ENCODE measurements at places on chromosomes 5 and 9. TPM values are rescaled to one million over a fixed set of nuclear protein-coding genes. Genes with fewer than 3 reads are reported as not detected.

DNA sequence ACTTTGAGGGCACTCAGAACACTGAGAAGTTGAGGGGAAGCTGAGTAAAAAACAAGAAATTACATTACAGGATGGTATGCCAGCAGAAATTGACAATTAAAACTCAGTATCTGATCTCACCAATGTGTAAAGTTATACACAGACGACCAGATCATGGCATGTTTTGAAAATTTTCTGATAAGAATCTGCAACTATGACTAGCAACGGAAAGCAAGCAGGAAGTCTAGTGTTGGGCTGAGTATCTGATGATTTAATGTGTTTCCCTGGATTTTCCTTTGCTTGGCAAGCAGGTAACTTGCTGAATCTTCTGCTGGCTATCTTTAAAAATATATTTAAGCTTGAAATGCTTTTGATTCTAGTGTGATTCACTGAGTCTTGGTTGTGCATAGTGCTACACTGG, 5.2 kb upstream of the GCNT4 start:
- peak overlapping the region; percentile 44 for H3K27ac ChIP-seq
- peaks cover 75% of the 10 kb centered on the region for H3K4me1 ChIP-seq
- DNase-seq, result no peak
- H3K4me3 ChIP-seq, result no peak overlapping the region

GRCh38 chr5:82728926-82729702, 348.1 kb downstream of the TMEM167A start:
- H3K36me3 ChIP-seq, result peaks cover 3% of the 10 kb centered on the region
- no peaks in the 10 kb centered on the region for H3K4me1 ChIP-seq
- H3K4me3 ChIP-seq, result no peak overlapping the region
- H3K27me3 ChIP-seq, result no peaks in the 10 kb centered on the region
- DNase-seq, result no peak

GRCh38 chr5:142881076-142881783, 111.1 kb downstream of the ARHGAP26 start:
- H3K27me3 ChIP-seq, result no peaks in the 10 kb centered on the region
- DNase-seq, result no peak
- no peaks in the 10 kb centered on the region for H3K36me3 ChIP-seq
- peaks cover 6% of the 10 kb centered on the region for H3K4me1 ChIP-seq

- no peak overlapping the region for H3K4me3 ChIP-seq
- DNase-seq, result no peak
- H3K4me1 ChIP-seq, result no peaks in the 10 kb centered on the region
- peaks cover 6% of the 10 kb centered on the region for H3K36me3 ChIP-seq
- H3K27ac ChIP-seq, result no peak overlapping the region
These were observed 52.8 kb upstream of the RPL26L1 start for GRCh38 chr5:172906436-172906835.

- H3K27ac ChIP-seq, result no peak overlapping the region
- no peak for DNase-seq
- H3K4me1 ChIP-seq, result peaks cover 9% of the 10 kb centered on the region
- peak overlapping the region; percentile 36 for H3K4me3 ChIP-seq
- H3K36me3 ChIP-seq, result no peaks in the 10 kb centered on the region
- peaks cover 61% of the 10 kb centered on the region for H3K27me3 ChIP-seq
These were observed 535 bp downstream of the UNC5A start for GRCh38 chr5:176810687-176811501.

- no peaks in the 10 kb centered on the region for H3K27me3 ChIP-seq
- H3K4me3 ChIP-seq, result no peak overlapping the region
- no peaks in the 10 kb centered on the region for H3K36me3 ChIP-seq
- no peak overlapping the region for H3K27ac ChIP-seq
- H3K4me1 ChIP-seq, result no peaks in the 10 kb centered on the region
These were observed 1084.2 kb upstream of the COX7C start for GRCh38 chr5:85533341-85534047.

- H3K27ac ChIP-seq, result no peak overlapping the region
- no peaks in the 10 kb centered on the region for H3K4me1 ChIP-seq
- no peaks in the 10 kb centered on the region for H3K36me3 ChIP-seq
- DNase-seq, result no peak
- H3K27me3 ChIP-seq, result peaks cover 12% of the 10 kb centered on the region
These were observed 12.0 kb upstream of the SLC36A2 start for GRCh38 chr5:151359391-151359790.

GRCh38 chr9:136665704-136666371, 3.1 kb downstream of the EGFL7 start:
- H3K4me1 ChIP-seq, result peaks cover 8% of the 10 kb centered on the region
- H3K4me3 ChIP-seq, result no peak overlapping the region
- no peak overlapping the region for H3K27ac ChIP-seq
- no peaks in the 10 kb centered on the region for H3K36me3 ChIP-seq
- DNase-seq, result no peak

- no peak overlapping the region for H3K4me3 ChIP-seq
- DNase-seq, result no peak
- no peaks in the 10 kb centered on the region for H3K36me3 ChIP-seq
- no peak overlapping the region for H3K27ac ChIP-seq
- H3K27me3 ChIP-seq, result peaks cover 38% of the 10 kb centered on the region
These were observed 5.2 kb downstream of the DNM1 start for GRCh38 chr9:128208386-128208785.

DNA sequence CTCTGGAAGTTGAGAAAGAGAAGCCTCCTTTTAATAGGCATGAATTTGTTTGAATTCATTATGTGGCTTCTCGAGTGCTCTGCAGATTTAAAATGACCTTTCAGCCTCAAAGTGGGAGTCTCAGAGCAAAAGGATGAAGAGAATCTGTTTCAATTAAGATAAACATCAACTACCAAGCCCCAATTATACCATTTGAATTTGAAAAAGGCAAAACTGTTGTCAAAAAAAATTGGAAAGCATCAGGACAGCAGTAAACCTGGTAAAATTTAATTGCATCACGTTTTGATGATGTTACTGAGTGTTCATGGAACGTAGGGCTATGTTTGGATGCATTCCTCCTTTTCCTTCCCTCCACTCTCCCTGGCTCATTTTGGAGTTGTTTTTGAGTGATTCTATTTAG, 637.2 kb downstream of the PDE4D start:
- no peak for DNase-seq
- no peaks in the 10 kb centered on the region for H3K4me1 ChIP-seq
- H3K27ac ChIP-seq, result no peak overlapping the region
- no peak overlapping the region for H3K4me3 ChIP-seq

GRCh38 chr9:132381966-132382541, 24.6 kb downstream of the TTF1 start:
- peak overlapping the region; percentile 74 for H3K27ac ChIP-seq
- DNase-seq, result no peak
- H3K4me3 ChIP-seq, result no peak overlapping the region

- H3K27ac ChIP-seq, result no peak overlapping the region
- no peak for DNase-seq
- H3K4me1 ChIP-seq, result no peaks in the 10 kb centered on the region
- H3K27me3 ChIP-seq, result no peaks in the 10 kb centered on the region
- H3K4me3 ChIP-seq, result no peak overlapping the region
- no peaks in the 10 kb centered on the region for H3K36me3 ChIP-seq
These were observed 90.1 kb downstream of the RFX3 start for GRCh38 chr9:3435732-3436131.

GRCh38 chr5:84383816-84384603, 670 bp downstream of the EDIL3 start:
- H3K4me1 ChIP-seq, result peaks cover 8% of the 10 kb centered on the region
- H3K36me3 ChIP-seq, result no peaks in the 10 kb centered on the region
- H3K27me3 ChIP-seq, result peaks cover 40% of the 10 kb centered on the region
- no peak for DNase-seq

DNA sequence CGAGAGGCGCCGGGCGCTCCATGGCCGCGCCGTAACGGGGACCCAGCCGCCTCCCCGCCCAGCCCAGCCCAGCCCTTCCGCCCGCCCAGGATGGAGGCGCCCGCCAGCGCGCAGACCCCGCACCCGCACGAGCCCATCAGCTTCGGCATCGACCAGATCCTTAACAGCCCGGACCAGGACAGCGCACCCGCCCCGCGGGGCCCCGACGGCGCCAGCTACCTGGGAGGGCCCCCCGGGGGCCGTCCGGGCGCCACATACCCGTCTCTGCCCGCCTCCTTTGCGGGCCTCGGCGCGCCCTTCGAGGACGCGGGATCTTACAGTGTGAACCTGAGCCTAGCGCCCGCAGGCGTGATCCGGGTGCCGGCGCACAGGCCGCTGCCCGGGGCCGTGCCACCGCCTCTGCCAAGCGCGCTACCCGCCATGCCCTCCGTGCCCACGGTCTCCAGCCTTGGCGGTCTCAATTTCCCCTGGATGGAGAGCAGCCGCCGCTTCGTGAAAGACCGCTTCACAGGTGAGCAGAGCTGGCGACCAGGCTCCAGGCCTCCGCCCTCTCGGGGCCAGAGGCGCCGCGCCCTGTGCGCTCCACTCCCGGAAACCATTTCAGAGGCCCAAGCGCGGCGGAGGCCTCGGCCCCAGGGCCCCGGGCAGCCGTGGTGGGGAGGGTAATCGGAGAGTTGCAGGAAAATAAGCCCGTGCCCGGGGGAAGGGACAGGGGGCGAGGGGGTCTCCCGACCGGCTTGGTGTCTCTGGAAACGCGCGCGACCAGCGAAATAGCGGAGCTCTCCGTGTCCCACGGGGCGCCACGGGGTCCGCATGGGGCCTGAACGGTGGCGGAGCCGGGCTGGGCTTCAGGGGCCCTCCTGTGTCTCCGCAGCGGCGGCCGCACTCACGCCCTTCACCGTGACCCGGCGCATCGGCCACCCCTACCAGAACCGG, 496 bp downstream of the TLX3 start:
- peaks cover 7% of the 10 kb centered on the region for H3K36me3 ChIP-seq
- H3K27me3 ChIP-seq, result peaks cover 78% of the 10 kb centered on the region
- peaks cover 21% of the 10 kb centered on the region for H3K4me1 ChIP-seq
- no peak for DNase-seq

- H3K36me3 ChIP-seq, result peaks cover 56% of the 10 kb centered on the region
- no peak for DNase-seq
- no peak overlapping the region for H3K27ac ChIP-seq
- H3K4me1 ChIP-seq, result peaks cover 4% of the 10 kb centered on the region
These were observed 26.9 kb upstream of the RAPGEF6 start for GRCh38 chr5:131661933-131662332.

GRCh38 chr9:23830929-23831730, 5.1 kb upstream of the ELAVL2 start:
- peaks cover 6% of the 10 kb centered on the region for H3K27me3 ChIP-seq
- no peak for DNase-seq
- no peak overlapping the region for H3K4me3 ChIP-seq
- H3K27ac ChIP-seq, result peak overlapping the region; percentile 36
- H3K36me3 ChIP-seq, result no peaks in the 10 kb centered on the region

GRCh38 chr5:82662340-82662739, 384.2 kb upstream of the RPS23 start:
- H3K27ac ChIP-seq, result no peak overlapping the region
- peaks cover 9% of the 10 kb centered on the region for H3K4me1 ChIP-seq
- H3K27me3 ChIP-seq, result peaks cover 4% of the 10 kb centered on the region
- DNase-seq, result no peak

GRCh38 chr5:138705007-138705406, 48.2 kb upstream of the CTNNA1 start:
- no peak for DNase-seq
- no peaks in the 10 kb centered on the region for H3K36me3 ChIP-seq
- H3K27ac ChIP-seq, result no peak overlapping the region
- no peak overlapping the region for H3K4me3 ChIP-seq

- H3K27me3 ChIP-seq, result no peaks in the 10 kb centered on the region
- DNase-seq, result no peak
- H3K4me3 ChIP-seq, result no peak overlapping the region
These were observed 48.2 kb upstream of the ANGPTL2 start for GRCh38 chr9:127170652-127171051.

DNA sequence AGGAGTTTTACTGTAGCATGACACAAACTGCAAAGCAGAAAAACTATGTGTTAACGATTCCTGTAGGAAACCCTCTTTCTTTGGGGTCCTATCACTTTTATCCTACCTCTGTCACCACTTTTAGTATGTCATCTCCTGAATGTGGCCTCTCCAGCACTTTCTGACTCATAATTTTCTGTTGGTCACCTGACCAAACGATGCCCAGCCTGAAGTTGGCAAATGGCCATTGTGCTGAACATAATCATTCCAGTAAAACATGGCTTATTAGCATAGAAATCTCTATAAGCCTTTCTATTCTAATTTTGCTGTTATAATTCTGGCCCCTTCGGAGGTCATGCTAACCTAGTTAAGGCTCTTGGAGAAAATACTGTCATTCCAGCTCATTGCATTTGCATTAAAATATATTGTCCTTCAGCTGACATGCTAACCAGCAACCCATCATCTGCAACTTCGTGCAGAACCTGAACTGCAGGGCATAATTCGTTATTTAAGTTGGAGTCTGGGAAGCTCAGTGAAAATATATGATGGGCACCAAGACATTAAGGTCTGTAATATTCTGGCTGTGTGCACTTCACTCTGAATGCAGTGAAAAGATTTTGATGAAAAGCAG, 140.3 kb downstream of the NMUR2 start:
- no peaks in the 10 kb centered on the region for H3K4me1 ChIP-seq
- no peak for DNase-seq
- H3K36me3 ChIP-seq, result no peaks in the 10 kb centered on the region
- H3K4me3 ChIP-seq, result no peak overlapping the region
- no peak overlapping the region for H3K27ac ChIP-seq

- no peak for DNase-seq
- no peak overlapping the region for H3K4me3 ChIP-seq
- no peaks in the 10 kb centered on the region for H3K27me3 ChIP-seq
These were observed 21.6 kb downstream of the MRPL22 start for GRCh38 chr5:154962494-154962893.

DNA sequence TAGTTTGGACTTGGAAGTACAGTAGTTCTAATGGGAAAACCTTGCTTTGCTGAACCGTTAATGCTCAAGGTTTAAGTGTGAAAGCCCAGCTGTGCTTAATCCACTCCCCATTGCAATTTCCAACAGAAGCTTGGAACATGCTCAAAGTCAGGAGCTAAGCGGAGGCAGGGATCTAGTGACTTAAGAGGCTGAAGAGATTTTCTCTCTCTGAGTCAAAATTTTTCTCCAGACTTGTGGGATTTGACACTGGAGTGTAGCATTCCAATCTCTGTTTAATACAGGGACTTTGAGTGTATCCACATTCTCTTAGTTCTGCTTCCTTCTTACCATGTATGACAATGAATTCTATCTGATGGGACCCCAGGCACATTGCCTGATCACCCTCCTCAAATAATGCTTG, 471.8 kb downstream of the KIF4B start:
- H3K36me3 ChIP-seq, result no peaks in the 10 kb centered on the region
- no peaks in the 10 kb centered on the region for H3K27me3 ChIP-seq
- no peak overlapping the region for H3K4me3 ChIP-seq

Gene THBS4
- 1.4 TPM for total RNA-seq

Gene HRCT1
- not detected for total RNA-seq

Gene TYRP1
- not detected for total RNA-seq

Gene C5orf46
- not detected for total RNA-seq

Gene RGMB
- total RNA-seq, result 0.16 TPM

Gene LRRC8A
- 27.2 TPM for total RNA-seq

Gene TAL2
- total RNA-seq, result not detected

Gene SLCO6A1
- not detected for total RNA-seq

Gene GTF2H2
- 25.6 TPM for total RNA-seq

Gene CCL27
- not detected for total RNA-seq

Gene C9orf50
- not detected for total RNA-seq

Gene HTR4
- not detected for total RNA-seq

Gene KIAA1958
- 11.5 TPM for total RNA-seq

Gene IL7R
- 45.4 TPM for total RNA-seq

Gene ABO
- total RNA-seq, result not detected
